ENCODE measurements at places on chromosomes 16 and 17.

DNA sequence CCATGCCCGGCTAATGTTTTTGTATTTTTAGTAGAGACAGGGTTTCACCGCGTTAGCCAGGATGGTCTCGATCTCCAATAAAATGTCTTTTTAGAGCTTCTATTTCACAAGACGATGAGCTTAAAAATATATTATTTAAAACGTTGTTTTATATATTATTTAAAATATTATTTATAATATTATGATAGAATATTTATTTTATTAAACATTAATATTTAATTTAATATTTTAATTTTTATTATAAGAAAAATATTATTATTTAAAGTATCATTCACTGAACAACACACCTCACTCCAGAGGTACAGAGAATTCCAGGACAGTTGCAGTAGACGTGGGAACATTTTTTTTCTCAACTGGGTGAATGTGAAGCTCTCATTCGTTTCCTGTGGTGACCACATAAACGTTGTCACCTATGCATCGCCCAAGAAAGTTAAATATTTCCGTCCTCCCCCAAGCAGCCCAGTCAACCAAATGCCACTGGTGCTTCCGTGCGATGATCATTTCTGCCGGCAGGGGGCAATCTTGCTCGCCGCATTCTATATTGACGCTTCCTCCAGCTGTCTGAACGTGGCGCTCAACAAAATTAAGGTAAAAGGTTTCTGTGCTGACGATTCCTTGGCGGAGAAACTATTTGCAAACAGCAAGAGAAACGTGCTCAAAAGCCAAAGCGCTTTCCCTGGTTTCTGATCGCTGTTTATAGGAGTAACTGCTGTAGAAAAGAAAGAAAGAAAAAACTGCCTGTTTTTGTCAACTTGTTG lies 41.7 kb upstream of the PRSS54 start:
- peak; percentile 85 for DNase-seq

DNA sequence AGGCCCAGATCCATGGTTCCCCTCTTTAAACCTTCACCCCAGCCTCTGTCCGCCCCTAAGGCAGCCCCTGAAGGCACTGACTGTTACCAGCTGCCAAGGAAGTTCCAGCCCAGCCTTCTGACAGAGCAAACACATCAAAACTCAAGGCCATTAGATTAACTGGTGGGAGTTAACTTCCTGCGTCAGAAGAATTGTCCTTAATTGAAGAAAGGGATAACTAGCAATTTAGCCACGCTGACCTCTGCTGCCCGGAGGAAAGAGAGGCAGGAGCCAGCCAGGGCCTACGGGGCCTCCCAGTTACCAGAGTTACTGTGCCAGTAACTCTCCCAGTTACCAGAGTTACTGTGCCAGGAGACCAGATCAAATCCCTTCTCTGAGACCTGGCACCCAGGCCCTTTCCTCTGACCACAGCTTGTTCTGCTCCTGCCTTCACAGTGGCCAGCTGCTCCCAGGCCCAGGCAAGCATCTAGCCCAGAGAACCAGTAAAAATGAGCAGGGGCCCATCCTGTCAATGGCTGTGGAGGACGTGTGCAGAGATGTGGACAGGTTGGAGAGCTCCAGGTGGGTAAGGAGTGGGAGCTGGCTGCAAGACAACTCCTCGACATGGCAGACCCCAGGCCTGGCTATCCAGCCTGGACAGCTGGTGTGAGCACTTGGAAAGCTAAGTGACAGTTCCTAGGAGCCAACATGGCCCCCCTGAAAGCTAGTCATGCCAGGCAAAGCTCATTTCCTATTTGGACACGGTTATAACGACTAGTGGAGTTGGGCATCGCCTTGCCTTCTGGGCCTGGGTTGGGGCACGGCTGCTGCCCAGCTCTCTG lies 2.8 kb upstream of the PITPNM3 start:
- DNase-seq, result no peak

DNA sequence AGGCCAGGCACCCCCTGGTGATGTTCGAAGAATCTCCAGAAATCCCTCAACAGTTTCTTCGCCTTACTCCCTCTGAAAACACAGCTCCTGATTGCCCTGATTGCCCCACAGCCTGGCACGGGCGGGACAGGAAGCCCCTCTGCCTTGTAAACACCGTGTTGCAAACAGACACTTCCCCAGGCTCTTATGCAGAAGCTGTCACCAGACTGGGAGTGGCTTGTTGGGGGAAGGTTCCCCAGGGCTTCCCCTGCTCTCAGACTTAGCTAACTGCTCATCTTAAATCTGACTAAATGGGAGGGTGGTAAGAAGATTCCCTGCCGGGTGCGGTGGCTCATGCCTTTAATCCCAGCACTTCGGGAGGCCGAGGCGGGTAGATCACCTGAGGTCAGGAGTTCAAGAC lies 11.2 kb downstream of the PIK3R5 start:
- no peak for DNase-seq

DNA sequence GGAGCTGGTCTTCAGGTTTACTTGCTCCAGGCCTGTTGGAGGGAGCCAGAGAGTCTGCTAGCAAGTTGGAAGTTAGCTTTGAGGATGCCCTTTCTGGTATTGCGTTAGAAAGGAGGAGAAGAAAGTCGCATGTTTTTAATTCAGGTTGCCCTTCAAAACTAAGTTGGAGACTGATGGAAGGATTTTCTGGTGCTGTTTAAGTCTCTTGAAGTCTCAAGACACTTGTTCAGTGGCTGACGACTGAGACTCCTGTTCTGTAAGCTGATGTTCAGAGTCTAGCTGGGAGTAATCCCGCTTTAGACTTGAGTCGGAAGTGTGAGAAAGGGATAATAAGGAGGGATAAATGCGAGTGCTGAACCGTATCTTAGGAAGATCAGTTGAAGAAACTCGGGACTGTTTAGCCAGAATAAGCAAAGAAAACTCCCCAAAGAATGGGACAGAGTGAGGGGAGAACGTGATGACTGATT lies 740 bp downstream of the AATF start:
- DNase-seq, result no peak

DNA sequence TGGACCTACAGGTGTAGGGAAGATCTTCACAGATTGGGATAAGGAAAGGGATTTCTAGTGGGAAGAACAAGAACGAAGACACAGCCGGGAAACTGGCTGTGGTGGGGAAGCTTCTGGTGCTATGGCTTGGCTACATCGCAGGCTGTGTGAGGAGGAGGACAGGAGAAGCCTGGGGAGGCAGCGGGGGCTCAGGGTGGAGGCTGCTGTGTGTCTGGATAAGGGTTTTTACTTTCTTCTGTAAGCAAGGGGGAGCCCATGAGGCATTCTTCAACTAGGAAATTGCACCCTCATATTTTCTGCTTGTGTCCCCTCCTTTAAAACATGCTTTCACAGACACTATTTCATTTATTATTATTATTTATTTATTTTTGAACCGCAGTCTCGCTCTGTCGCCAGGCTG lies 2.9 kb upstream of the RHBDF2 start:
- no peak for DNase-seq

GRCh38 chr17:41440531-41441033 lies at the start of gene KRT38:
TSS of gene KRT38 (minus strand) at chr17:41440983. CDS start at chr17:41440921, 62 bp downstream.
- no peak for DNase-seq

- no peak for DNase-seq
These were observed 169.3 kb downstream of the RAB11FIP4 start for GRCh38 chr17:31560616-31561235.

DNA sequence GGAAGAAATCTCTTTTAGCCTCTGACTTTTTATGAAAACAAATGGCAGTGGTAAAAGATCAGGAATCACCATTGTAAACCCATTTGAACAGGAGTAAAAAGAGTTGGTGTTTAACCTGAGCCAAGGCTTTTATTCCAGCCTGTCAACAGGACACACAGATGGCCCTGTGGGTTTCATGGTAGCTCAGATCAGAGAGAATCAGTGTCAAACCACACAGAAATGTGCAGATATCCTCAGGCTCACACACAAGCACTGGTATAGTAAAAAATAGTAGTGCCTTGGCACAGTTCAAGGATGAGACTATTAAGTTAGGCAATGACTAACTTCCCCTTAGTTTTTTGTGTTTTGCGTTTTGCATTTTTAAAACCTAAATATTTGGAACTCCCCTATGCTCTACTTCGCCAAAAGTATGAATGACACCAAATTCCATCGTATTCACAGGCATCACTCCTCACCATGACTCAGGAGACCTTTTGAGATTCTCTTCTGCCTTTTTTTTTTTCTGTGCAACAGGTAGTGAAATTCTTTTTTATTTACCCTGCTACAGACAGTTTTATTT lies 1200.0 kb downstream of the CDH11 start:
- DNase-seq, result no peak

GRCh38 chr17:59440757-59441463 lies 109.5 kb downstream of the YPEL2 start:
- peak; percentile 88 for DNase-seq

- peak; percentile 50 for DNase-seq
These were observed 36.4 kb upstream of the TMEM97 start for GRCh38 chr17:28282596-28282995.

GRCh38 chr17:27346228-27346899 lies 52.5 kb downstream of the WSB1 start:
- DNase-seq, result no peak

DNA sequence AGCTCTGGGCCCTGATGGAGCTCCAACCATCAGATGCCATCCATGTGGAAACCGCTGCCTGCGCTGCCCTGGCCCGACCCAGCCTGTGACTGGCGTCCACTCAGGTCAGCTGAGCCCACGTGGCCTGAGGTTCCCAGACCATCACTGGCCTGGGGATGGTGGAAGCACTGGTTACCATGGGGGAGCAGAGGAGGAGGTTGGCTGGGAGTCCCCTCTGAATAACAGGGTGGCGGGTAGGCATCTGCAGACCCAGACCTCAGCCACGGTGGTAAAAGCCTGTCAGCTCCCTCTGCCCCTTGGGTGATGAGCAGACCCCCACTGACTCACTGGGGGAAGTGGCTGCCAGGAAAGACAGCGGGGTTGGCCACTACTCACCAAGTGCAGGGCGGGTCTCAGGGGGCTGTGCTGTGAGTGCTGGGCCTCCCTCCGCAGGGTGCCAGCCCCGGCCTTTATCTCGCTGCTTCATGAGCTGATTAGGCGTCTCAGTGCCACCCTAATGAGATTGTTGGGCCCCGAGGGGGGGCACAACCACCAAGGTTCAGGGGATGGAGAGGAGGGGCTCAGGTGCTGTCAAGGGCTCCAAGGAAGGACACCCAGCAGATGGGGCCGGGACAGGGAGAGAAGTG lies at the start of gene PDE6G:
PDE6G (minus strand) TSS at position 425 of the 626 bp plus-strand sequence. CDS start 3,237 bp downstream, outside the sequence.
- DNase-seq, result no peak

DNA sequence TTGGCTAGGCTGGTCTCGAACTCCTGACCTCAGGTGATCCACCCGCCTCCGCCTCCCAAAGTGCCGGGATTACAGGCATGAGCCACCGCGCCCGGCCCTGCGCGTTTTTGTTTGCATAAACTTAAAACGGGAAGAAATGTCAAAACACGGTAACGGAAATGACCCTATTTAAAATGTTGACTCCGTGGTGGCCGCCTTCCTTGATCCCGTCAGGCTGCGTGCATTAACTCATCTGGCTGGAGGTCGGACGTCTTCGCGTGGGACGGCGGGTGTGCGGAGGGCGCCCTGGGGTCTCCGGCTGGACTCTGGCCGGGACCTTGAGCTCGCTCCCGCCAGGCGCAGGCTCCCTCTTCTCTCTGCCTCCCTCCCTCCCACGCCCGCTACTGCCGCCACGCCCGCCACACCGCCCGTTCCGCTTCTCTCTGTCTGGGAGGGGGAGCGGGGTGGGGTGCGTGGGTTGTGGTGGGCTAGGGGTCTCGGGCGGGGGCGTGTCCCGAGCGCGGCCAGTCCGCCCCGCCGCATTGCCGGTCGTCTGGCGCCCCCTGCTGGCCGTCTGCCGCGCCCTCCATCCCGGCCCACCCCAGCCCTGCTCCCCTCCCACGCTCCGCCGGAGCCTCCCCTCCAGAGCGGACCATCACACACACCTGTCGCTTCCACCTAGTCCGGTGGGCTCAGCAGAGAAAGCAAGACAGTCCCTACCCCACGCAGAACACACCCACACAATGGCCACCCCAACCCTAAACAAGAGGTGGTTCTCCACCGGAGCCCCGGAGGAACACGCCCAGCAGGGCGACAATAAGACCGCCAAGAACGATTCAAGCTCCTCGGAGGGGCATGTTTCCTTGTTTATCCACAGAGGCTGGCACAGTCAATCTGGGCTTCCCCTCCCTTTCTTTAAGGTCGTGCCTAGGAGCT lies 1.2 kb upstream of the CCDC42 start:
- no peak for DNase-seq

DNA sequence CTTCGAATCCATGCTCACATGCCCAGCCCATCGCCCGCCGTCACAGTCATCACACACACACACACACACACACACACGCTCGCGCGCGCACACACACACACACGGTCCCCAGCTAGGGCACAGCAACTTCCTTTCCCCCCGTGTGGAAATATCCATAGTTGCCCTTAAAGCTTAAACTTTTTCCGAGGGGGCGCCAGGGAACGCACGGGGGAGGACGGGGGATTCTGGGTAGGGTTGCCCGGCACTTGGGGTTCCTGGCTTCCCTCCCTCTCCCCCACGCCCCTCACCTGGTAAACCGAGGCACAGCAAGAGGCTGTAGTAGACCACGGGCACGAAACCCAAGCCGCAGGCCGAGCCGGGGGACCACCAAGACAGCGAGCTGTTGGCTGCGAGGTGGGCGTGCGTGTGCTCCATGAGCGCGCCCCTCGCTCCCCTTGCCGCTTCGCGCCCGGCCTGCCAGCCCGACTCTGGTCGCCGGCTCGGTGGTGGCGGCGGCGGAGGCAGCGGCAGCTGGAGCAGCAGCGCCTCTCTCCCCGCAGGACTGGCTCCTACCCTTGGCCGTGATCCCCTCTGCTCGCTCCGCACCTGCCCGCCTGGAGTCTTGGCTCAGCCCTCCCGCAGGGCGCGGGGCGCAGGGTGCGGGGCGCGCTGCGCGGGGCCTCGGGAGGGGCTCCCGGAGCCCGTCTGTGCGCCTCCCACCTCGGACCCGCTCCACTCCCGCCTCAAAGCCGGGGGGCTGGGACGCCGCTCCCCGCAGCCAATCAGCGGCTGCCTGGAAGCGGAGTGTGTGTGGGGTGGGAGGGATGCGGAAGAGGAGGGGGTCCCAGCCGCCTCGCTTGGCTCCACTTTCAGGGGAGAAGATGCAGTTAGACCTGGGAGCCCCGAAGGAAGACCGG lies at the start of gene GPR139:
GPR139 (minus strand) TSS at position 688 of the 896 bp plus-strand sequence; CDS start at position 414, 274 bp downstream.
- DNase-seq, result no peak

- no peak for DNase-seq
These were observed 40.1 kb downstream of the IRX3 start for GRCh38 chr16:54246454-54246821.

- DNase-seq, result no peak
These were observed 46.8 kb downstream of the RNF112 start for GRCh38 chr17:19457830-19458271.

All from kidney glomerular epithelial cell (primary cell).